Left colon (tissue), 2 donors: ENCODE measurements at places on chromosomes 1 and 21. TPM values are rescaled to one million over a fixed set of nuclear protein-coding genes. Genes with fewer than 3 reads are reported as not detected.
A peak's percentile ranks its signal among the peaks of the same experiment; 100 is the strongest.

DNA sequence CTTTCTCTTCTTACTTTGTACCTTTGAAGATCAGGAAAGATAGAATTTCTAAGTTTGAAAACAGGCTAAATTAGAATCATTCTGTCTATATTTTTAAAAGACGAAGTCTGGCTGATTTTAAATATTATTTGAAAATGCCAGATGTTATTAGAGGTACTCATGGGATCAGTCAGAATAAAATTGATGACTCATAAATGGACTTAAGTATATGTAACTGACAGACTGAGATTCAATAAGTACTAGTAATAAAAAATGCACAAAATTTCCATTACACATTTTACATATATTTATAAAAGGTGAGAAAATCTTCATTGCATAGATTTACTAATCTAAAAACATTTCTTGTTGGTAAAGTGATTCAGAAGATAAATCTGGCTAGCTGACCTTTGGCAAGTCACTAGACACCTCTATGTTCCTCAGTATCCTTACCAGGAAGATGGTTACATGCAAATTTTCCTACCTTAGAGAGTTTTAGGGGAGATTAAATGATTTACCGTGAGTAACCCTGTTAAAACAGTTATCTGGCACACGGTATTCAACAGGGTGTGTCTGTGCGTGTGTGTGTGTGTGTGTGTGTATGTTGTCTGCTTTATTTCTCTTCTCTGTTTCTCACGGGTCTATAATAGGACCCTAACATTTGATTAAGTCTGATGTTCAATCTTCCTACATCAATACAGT, 189.0 kb downstream of the RUNX1 start:
- no peak for DNase-seq

- DNase-seq = peak; percentile 20
These were observed 342.0 kb downstream of the SIPA1L2 start for GRCh38 chr1:232287676-232288569.

DNA sequence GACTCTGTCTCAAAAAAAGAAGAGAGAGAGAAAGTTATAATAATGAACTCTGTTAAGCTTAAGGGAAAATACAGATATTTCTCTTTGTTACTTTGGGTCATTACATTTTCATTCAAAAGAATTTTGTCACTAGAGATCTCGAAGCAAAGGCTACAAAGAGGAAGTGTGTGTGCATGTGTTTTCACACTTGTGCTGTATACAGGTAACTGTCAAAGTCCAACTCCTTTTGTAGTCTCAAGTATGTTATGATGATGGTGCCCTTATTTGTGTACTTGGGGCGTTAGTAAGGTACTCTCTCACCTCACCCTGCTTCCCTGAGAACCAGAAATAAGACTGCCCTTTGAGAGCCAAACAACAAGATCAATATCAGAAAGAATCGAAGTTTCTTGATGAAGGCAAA, 152.9 kb upstream of the ZNF644 start:
- DNase-seq = no peak

DNA sequence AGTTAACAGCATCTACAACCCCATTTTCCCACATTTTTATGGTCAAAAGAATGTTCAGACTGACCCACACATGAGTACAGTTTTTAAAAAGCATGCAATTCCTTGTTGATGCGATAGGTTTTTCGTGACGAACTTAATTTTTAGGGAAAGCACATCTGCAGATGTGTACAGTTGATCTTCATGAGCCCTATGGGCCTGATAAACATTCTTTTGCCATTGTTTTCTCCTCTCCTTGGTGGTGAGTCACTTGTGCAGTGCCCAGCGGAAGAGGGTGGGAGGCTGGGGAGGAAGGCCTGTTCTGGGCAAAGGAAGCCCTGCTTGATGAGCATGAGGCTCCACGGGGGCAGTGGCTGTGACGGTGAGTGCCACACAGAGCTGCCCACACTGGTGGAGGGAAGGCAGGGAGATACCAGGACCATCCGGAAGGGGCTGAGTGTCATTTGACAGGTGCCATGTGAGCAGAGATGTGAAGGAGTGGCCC, 5.3 kb downstream of the ARF1 start:
- DNase-seq = no peak

The S100A14 gene
- 443 TPM for total RNA-seq

The CZIB gene
- total RNA-seq = 33.3 TPM

The AMY1A gene
- total RNA-seq = not detected

The LAX1 gene
- total RNA-seq = 3.5 TPM
